ENCODE measurements at places on chromosomes 13 and 19.

- no peak for DNase-seq
Observed at GRCh38 chr19:52993342-52994178, 20.2 kb upstream of the ERVV-1 start.

GRCh38 chr19:18379803-18380747 is 5.9 kb upstream of the GDF15 start:
- no peak for DNase-seq

- no peak for DNase-seq
Observed at GRCh38 chr19:33905937-33906577, 109.4 kb downstream of the KCTD15 start.

GRCh38 chr19:11658970-11659369 is 61.7 kb downstream of the ZNF627 start:
- DNase-seq, result no peak

- DNase-seq, result no peak
Observed at GRCh38 chr19:14577264-14577663, 5.4 kb upstream of the NDUFB7 start.

GRCh38 chr19:4064149-4064495 is 2.6 kb downstream of the ZBTB7A start:
- no peak for DNase-seq

DNA sequence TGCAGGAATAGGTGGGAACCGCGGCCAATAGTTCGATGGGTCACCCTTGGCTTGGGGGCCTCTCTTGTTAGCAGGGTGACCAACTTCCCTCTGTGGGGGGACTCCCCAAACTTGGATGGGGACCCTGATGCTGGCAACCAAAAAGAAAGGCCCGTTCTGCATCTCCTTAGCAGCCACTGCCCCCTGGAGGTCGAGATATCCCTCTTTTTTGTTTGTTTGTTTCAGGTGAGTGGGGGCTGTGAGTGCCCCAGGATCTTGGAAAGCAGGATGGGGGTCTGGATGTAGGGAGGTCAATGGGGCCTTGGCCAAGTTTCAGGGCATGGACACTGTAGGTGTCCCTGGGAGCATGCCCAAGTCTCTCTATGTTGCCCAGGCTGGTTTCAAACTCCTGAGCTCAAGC is 7.7 kb upstream of the CRTC1 start:
- no peak for DNase-seq

GRCh38 chr19:6067975-6068374 is 42.3 kb downstream of the RFX2 start:
- DNase-seq, result no peak

- no peak for DNase-seq
Observed at GRCh38 chr13:35727881-35728280, 251.4 kb upstream of the MAB21L1 start.

DNA sequence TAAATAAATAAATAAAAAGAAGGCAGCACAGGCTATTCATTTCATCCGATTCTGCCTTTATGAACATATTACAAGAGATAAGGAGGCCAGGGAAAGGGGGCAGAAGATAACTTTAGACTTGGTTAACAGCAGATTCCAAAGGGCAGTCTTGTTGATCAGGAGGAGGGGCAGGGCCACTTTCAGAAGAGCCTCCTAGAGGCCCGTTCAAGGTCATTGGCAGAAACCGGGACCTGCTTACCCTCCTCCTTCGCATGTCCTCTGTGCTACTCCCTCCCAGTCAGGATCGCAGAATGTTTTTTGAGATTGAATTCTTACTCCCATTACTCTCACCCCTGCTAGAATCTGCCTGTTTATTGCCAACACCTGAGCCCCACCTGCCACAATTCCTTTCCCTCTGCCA is 217.0 kb upstream of the IPO5 start:
- no peak for DNase-seq

DNA sequence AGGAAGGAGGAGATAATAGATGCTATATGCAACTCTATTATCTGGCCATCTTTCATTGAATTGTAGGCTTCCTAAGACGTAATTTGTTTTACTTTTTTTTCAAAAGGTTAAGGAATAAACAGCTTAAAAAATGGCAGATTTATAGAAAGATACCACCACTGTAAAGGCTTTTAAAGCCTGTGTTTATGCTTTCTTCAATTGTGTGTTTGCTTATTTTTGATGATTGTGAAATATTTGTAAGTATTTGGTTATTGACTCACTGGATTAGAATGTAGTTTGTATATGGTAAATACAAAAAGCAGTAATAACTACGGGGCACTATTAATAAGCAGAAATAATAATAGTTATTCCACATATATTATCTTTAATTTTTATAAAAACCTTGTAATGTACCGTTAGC is 437.9 kb downstream of the KLF5 start:
- DNase-seq, result no peak

DNA sequence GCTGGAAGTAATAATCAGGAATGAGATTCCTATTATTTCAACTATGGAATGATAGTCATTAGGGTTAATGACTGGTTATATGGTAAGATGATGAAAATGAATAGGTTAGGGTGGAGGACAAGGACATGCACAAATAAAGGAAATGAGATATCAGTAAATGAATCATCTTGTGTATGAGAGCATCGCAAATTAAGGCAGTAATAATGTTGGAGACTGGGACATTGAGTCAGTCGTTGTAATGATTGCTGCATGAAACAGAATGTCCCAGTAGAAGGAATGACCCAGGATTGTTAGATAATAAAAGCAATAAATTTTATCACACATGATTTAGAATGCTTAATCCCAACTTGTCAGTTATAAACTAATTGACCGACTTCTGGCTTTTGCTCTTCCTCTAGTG is 1733.7 kb upstream of the PCDH20 start:
- no peak for DNase-seq

- DNase-seq, result peak; percentile 93
Observed at GRCh38 chr13:92164822-92165221, 766.4 kb downstream of the GPC5 start.

- no peak for DNase-seq
Observed at GRCh38 chr13:97851269-97851668, 102.2 kb upstream of the IPO5 start.

GRCh38 chr13:63024458-63024857 is 1608.8 kb upstream of the PCDH20 start:
- no peak for DNase-seq

GRCh38 chr19:41872775-41873647 is 4.1 kb upstream of the CD79A start:
- no peak for DNase-seq

- DNase-seq, result no peak
Observed at GRCh38 chr19:41161903-41162302, 31.1 kb upstream of the CYP2S1 start.

DNA sequence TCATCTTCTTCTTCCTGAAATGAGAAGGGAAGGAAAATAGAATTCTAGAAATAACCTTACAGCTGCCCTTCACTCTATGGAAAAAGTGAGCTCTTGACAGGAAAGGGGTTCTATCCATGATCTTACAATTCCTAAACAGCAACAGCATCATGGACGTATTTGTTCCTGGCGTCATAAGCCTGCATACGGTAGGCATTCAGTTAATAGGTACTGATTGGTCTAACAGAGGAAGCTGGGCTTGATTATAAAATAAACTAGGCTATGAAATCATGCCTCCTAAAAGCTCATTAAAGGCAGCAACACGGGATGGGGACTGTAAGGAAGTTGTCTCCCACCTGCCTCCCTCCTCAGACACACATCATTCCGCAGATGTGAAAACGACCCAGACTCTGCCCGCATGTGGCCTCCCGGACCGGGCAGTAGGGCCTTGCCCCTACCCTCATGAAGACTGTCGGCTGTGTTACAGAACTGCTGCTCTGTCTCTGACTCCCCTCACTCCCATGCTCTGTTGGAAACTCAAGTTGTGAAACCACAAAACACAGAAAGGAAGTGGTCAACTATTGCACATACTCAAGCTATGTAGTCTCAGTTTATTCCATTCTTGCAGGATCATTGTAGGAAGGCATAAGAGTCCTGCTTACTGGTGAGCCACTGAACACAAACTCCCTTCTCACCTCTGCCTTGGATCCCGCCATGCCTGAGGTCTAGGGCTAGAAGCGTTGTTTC is 129.8 kb downstream of the DLEU7 start:
- no peak for DNase-seq

DNA sequence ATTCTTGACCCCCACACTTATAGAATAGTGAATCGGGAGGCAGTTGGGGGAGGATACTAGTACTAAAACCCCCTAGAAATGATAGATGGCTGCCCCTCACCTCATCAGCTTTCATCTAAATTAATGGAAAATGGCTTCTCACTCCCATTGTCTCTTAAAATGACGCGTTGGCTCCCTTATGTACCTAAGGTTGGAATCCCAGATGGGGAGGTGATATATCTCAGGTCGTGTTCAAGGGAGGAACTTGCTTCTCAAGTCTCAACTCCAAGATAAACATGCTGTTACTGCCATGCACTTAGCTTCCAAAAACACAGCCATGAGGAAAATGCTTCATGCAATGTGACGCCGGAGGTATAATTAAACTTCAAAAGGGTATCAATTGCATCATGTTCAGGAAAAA is 18.8 kb upstream of the UBE2L5 start:
- no peak for DNase-seq

DNA sequence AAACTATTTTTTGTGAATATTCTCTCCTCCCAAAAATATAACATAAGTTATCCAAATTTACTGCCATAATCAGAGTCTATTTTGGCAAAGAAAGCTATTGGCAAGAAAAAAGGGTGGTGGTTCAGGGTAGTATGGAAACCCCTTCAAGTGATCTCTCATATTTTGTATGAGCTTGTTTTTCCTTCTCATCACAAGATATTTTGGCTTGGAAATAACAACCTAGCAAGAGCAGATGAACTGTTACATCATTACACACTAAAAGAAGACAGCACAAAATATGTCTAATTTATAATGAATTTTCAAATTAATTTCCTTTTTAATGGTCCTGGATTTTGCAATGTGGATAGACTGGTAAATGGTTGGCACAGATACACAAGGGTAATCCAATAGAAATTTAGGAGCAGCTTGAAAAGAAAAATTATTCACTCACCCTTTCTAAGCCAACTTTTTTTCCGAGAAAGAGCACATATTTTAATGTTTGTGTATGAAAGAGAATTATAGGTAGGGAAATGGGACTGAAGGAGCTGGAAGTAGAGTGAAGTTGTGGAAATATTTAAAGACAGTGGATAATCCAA is 225.1 kb downstream of the EFNB2 start:
- no peak for DNase-seq

DNA sequence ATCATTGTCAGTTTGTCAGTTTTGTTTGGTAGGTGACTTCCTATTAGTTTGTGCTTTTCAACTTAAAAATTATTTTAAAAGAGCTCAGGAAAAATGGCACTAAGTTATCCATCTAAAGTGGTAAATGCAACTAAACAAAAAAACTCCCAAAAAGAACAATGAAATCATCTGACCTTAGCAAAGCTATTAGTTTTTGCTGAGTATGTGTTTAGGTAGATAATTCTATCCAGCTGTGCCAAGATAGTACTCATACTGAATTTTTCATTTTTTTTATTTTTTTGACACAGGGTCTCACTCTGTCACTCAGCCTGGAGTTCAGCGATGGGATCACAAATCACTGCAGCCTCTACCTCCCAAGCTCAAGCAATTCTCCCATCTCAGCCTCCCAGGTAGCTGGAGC is 645.3 kb downstream of the TBC1D4 start:
- no peak for DNase-seq

- DNase-seq, result no peak
Observed at GRCh38 chr19:46931202-46931601, 70.4 kb downstream of the ARHGAP35 start.

DNA sequence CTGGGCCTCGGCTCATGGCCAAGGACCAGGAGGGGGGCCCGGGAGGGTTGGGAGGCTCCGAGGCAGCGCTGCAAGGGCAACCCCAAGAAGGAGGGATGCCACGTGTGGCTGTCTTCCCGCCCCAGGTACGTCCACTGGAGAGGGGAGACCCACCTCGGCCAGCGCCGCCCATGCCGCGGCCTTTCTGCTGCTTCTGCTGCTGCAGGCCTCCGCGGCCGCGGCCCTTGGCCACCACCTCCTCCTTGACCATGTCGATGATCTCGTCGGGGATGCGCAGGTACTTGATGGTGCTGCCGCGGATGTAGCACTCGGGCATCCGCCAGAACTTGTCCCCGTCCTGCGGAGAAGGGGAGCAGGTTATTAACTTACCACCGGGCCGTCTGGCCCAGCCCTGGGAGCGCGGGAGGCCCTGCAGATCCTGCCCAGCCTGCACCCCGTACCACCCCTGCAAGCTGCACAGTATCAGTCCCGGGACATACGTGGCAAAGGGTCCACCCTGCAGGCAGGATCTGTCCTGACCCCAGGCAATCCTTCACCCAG is 13.3 kb downstream of the LSM4 start:
- DNase-seq, result no peak

DNA sequence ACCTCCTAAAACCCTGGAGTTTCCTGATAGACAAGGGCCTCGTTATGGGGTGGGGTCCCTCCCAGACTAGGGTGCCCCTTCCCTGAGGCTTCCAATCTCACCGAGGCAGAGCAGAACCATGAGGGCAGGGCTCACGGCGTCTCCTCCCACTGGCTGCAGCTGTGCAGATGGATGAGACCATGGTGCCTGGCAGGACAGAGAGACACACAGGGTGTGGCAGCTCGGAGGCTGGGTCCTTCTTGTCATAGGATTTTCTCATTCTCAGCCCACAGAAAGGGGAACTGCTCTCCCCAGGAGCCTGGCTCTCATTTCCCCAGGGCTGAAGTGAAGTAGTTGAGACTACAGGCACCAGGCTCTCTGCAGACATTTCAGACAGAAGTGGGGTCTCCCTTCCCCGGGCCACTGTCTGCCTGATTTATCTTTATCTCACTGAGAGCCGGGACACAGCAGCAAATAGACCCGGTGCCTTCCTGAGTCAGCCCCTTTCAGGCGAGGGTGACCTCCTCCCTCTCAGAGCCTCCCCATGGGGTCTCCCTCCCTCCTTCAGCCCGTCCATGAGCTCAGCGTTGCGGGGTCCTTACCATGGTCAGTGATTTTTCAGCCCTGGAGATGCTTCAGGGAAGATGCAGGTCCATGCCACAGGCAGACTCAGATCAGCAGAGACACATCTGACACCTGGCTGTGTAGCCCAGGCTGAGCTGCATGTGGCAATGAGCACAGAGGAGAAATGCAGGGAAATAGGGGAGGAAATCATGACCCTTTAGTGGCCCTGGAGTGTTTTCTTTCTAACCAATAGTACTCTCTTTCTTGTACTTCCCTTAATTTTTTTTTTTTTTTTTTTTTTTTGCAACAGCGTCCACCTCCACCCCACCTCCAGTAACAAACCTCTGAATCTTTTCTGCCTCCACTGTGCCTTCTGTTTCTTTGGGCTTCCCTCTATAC is at the start of gene LILRA5:
Gene LILRA5, minus strand, starts transcription at position 731 of the 942 bp plus-strand sequence. Its CDS starts 147 bp downstream, at position 584.
- no peak for DNase-seq

- no peak for DNase-seq
Observed at GRCh38 chr13:25679936-25680335, 308.2 kb downstream of the ATP8A2 start.

DNA sequence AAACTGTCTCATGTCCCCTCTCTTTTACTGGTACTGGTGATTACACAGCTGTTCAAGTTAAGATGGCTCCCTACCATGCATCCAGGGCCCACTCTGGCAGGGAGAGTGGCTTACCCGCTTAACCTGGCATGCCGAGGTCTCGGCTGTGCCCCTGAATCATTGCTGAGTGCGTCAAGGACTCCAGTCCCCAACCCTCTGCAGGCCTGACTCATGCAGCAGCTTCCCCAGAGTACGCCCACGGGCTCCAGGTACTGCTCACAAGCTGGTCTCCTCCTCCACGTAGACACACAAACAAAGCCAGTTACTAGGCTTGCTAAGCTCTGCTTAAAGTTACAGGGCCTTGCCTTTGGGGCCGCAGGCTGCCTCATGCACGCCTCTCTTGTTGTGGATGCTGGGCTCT is 447.4 kb downstream of the COG6 start:
- DNase-seq, result no peak

All from CMK (cell line).